Liver (tissue), 10 donors: ENCODE measurements at places on chromosomes 13 and 19.

DNA sequence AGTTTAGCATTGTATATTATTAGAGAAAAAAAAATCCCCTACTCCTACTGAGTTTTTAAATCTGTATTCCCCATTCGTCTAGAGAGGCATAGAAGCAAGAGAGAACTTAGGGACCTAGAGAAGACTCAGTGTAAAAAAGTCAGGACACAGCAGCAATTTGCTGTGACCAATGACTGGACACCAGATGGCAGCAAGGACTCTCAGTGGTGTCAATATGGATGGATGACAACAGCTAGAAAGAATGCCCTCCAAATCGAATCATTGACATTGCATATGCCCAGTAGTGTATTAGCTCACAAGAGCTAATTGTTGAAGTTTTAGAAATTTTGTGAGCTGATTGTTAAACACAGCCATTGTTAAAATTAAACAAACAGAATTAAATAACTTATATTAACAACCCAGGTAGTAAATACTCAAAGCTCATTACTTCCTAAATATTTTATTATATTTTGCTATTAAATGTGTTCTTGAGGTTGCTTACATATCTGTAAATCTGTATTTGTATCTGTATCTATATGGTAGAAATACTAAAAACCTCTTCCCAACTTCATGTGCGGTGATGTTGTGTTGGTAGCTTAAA lies 43.9 kb downstream of the SIAH3 start:
- DNase-seq: no peak

DNA sequence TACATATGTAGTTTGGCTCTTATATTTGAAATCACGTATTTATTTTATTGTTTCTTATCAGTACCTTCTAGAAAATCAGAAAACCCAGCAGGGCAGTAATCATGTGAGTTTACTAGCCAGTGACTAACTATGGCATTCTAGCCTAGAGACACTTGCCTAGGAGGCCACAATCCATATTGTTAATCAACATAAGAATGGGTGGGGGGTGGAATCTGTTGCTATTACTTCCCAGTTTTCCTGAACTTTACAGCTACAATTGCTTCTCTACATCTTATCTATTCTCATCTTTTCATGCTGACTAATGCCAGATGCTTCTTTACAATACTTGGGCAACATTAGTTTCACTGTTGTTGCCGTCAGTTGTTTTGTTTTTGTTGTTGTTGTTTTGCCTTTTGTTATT lies 18.7 kb upstream of the ATXN8OS start:
- DNase-seq: no peak

GRCh38 chr13:64617231-64617630 lies 2612.9 kb downstream of the PCDH9 start:
- no peak for DNase-seq

DNA sequence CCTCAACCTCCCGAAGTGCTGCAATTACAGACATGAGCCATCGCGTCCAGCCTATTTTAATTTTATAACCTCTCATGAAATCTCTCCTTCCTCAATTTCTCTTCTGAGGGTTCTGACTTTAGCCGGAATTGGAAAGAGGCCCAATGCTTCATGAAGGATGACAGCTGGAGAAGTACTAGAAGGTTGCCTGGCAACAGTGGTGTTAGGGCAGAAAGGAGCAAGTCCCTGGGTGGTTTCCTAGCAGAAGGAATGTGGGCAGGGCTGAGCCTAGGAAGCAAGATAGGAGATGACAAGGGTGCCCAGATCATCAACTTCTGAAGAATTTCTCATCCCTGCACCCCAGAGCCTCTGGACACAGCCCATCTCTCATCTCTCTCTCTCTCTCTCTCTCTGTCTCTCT lies 25.8 kb downstream of the CACNG6 start:
- no peak for DNase-seq

- no peak for DNase-seq
Measured at GRCh38 chr13:69737129-69737935, 370.3 kb upstream of the ATXN8OS start.
